Central memory CD8-positive, alpha-beta T cell (primary cell): ENCODE measurements at places on chromosomes 1 and 21.

- H3K4me1 ChIP-seq = peaks cover 20% of the 10 kb centered on the region
- DNase-seq = peak; percentile 30
- peak overlapping the region; percentile 85 for H3K4me3 ChIP-seq
- peaks cover 2% of the 10 kb centered on the region for H3K36me3 ChIP-seq
These were observed 79.1 kb downstream of the NDUFS5 start for GRCh38 chr1:39105061-39105840.

DNA sequence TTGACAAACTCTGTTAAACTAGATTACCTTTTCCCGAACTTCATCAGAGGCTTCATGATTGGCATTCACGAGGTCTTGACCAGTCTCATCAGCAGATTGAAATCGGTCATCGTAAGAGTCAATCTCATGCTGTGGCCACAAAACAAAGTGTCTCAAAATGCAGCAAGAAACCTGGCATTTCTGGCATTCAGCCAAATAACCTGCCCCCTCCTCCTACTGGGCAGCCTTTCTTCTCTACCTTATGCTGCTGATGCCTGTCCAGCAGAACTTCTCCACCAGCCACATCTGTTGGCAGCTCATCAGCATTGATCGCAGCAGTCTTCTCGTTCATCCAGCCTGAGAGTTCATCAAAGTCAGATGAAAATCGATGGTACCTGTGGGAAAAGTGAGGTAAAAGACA lies 12.2 kb downstream of the SPTA1 start:
- no peak for DNase-seq
- no peak overlapping the region for H3K27ac ChIP-seq
- peaks cover 18% of the 10 kb centered on the region for H3K27me3 ChIP-seq
- H3K36me3 ChIP-seq = no peaks in the 10 kb centered on the region
- H3K4me1 ChIP-seq = peaks cover 5% of the 10 kb centered on the region

- no peaks in the 10 kb centered on the region for H3K27me3 ChIP-seq
- peaks cover 2% of the 10 kb centered on the region for H3K36me3 ChIP-seq
- peaks cover 11% of the 10 kb centered on the region for H3K4me1 ChIP-seq
- H3K27ac ChIP-seq = peak within 1 kb of the TSS; percentile 25
- no peak within 1 kb of the TSS for H3K4me3 ChIP-seq
These were observed at the start of gene DCDC2B for GRCh38 chr1:32208891-32209328. DCDC2B (plus strand) TSS chr1:32209089; CDS start chr1:32209094, 5 bp downstream.

DNA sequence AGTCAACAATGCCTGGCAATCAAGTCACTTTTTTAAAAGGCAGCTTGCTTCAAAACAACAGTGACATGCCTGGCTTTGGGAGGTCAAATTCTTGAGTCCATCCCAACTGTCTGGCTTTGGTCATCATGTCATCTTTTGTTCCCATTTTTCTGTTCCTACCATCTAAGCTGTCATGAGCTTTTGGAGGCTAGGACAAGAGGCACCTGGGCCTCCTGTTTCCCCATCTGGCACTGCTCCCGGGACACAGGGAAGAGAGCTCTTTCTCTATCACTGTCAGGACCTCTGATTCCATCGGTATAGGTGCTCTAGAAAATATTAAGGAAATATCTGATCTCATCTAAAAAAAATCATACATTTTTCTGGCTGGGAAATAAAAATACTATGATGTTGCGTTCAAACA lies 156.3 kb downstream of the CLIC6 start:
- H3K4me3 ChIP-seq = no peak overlapping the region
- DNase-seq = no peak
- H3K27me3 ChIP-seq = no peaks in the 10 kb centered on the region
- peaks cover 51% of the 10 kb centered on the region for H3K36me3 ChIP-seq
- H3K27ac ChIP-seq = peak overlapping the region; percentile 22

GRCh38 chr21:37219761-37220432 lies 47.2 kb downstream of the VPS26C start:
- peak overlapping the region; percentile 93 for H3K27ac ChIP-seq
- DNase-seq = peak; percentile 13
- peaks cover 30% of the 10 kb centered on the region for H3K4me1 ChIP-seq

DNA sequence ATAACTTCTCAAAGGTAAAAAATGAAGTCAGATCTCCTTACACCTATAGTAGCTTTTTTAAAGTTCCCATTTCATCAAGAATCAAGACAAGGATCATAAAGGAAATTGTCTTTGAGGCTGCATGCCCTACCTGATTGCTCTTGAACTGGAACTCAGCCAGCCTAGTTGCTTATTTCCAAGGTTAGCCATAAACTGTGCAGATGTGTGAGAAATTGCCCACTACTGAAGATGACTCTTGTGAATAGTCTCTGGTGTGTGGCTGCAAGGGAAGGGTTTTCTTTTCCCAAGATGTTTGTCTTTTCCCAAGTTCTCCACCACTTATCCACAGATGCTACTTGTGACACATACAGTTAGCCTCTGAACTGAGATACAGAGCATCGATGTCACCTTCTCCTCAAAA lies 81.7 kb upstream of the DUSP10 start:
- H3K4me1 ChIP-seq = peaks cover 28% of the 10 kb centered on the region
- no peak for DNase-seq
- no peaks in the 10 kb centered on the region for H3K27me3 ChIP-seq
- no peak overlapping the region for H3K27ac ChIP-seq
- H3K4me3 ChIP-seq = no peak overlapping the region

GRCh38 chr1:46098027-46098712 lies 34.3 kb downstream of the PIK3R3 start:
- H3K36me3 ChIP-seq = no peaks in the 10 kb centered on the region
- DNase-seq = no peak
- no peaks in the 10 kb centered on the region for H3K4me1 ChIP-seq
- no peak overlapping the region for H3K4me3 ChIP-seq

DNA sequence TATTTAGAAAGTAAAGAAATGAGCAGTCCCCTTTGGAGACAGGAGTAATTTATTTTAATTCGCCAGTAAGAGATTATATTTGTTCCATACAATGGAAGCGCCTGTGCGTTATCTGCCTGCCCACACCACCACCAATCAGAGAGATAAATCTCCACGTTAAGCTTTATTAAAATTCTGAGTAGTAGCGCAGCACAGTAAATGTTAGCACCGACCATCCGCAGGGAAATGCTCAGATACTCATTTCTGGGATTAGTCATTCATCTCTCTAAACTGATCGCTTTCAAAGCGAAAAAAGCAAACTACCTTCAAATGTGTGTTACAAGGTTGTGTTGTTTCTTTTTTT lies 1.2 kb downstream of the ETS2 start:
- H3K27ac ChIP-seq = peak overlapping the region; percentile 71
- H3K4me1 ChIP-seq = peaks cover 28% of the 10 kb centered on the region
- no peaks in the 10 kb centered on the region for H3K27me3 ChIP-seq
- H3K4me3 ChIP-seq = peak overlapping the region; percentile 88

DNA sequence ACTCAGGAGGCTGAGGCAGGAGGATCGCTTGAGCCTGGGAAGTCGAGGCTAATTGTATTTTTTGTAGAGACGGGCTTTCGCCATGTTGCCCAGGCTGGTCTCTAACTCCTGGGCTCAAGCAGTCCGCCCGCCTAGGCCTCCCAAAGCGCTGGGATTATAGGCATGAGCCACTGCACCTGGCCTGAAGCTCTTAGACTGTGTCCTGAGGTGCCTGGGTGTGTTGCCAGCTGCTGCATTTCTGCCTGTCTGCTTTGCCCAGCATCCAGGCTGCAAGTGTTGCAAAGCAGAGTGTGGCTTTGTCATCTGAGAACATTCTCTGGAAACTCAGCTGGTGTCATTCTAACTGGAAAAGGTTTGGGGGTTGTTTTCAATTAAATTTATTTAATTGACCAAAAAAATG lies 105.0 kb downstream of the HUNK start:
- no peak for DNase-seq
- H3K4me1 ChIP-seq = peaks cover 15% of the 10 kb centered on the region
- no peak overlapping the region for H3K4me3 ChIP-seq
- H3K36me3 ChIP-seq = no peaks in the 10 kb centered on the region

DNA sequence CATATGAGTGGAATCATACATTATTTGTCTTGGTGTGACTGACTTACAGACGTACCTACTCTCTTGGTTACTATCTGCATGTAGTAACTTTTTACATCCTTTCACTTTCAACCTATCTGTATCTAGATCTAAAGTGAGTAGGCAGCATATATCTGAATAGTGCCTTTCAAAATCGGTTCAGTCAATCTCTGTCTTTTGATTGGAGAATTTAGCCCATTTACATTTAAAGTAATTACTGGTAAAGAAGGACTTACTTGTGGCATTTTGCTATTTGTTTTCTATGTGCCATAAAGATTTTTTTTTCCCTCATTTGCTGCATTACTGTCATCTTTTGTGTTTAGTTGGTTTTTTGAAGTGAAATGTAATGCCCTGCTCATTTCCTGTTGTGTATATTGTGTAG lies 14.2 kb downstream of the UTS2 start:
- DNase-seq = no peak
- no peaks in the 10 kb centered on the region for H3K4me1 ChIP-seq
- H3K4me3 ChIP-seq = no peak overlapping the region
- H3K36me3 ChIP-seq = peaks cover 27% of the 10 kb centered on the region
- no peaks in the 10 kb centered on the region for H3K27me3 ChIP-seq

- H3K27ac ChIP-seq = no peak overlapping the region
- no peak for DNase-seq
- no peak overlapping the region for H3K4me3 ChIP-seq
- no peaks in the 10 kb centered on the region for H3K36me3 ChIP-seq
These were observed 19.6 kb upstream of the TACSTD2 start for GRCh38 chr1:58596631-58597052.

- H3K4me1 ChIP-seq = peaks cover 21% of the 10 kb centered on the region
- H3K4me3 ChIP-seq = no peak overlapping the region
- no peak for DNase-seq
- no peaks in the 10 kb centered on the region for H3K27me3 ChIP-seq
These were observed 85.5 kb downstream of the PIK3CD start for GRCh38 chr1:9737057-9737456.

- no peak overlapping the region for H3K4me3 ChIP-seq
- H3K36me3 ChIP-seq = no peaks in the 10 kb centered on the region
- peaks cover 64% of the 10 kb centered on the region for H3K27me3 ChIP-seq
- no peak overlapping the region for H3K27ac ChIP-seq
These were observed 179.2 kb upstream of the LMO4 start for GRCh38 chr1:87149241-87150041.

DNA sequence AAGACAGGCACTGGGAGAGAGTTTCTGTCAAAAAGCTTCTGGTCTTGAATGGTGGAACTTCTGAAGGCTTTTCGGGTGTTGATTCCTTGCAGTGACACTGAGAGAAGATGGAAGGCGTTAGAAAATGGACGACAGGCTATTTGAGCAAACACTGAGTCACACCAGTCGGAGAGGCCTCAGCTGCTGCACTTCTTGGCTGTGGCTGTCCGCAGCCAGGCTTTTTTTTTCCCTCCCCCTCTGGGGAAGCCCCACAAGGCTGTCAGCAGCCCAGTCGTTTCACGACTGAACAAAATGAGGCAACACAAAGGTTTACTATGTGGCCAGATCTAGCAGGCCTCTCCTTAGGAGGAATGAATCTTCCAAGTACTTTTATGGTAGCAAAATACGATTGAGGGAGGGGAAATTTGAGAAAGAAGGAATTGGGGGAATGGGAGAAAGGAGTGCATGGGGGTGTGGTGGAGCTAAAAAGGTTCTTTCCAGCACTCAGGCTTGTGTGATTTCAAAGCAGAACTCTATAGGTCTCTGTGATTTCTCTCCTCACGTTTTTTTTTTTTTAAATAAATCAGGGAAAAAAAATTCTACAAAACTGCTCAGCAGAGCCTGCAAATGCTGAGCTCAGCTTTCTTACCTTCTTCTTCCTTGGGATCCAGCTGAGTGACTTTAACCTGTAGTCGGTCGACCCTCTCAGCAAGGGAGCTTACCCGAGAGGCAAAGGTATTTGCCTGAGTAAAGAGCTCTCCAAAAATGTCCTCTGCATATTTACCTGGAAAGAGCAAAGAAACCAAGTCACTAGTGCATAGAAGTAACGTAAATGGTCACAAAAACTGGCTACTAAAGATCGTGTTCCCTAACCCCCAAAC lies 26.1 kb downstream of the GPR3 start:
- peaks cover 40% of the 10 kb centered on the region for H3K36me3 ChIP-seq
- H3K27me3 ChIP-seq = no peaks in the 10 kb centered on the region
- peak overlapping the region; percentile 70 for H3K27ac ChIP-seq
- DNase-seq = no peak
- H3K4me1 ChIP-seq = peaks cover 51% of the 10 kb centered on the region

DNA sequence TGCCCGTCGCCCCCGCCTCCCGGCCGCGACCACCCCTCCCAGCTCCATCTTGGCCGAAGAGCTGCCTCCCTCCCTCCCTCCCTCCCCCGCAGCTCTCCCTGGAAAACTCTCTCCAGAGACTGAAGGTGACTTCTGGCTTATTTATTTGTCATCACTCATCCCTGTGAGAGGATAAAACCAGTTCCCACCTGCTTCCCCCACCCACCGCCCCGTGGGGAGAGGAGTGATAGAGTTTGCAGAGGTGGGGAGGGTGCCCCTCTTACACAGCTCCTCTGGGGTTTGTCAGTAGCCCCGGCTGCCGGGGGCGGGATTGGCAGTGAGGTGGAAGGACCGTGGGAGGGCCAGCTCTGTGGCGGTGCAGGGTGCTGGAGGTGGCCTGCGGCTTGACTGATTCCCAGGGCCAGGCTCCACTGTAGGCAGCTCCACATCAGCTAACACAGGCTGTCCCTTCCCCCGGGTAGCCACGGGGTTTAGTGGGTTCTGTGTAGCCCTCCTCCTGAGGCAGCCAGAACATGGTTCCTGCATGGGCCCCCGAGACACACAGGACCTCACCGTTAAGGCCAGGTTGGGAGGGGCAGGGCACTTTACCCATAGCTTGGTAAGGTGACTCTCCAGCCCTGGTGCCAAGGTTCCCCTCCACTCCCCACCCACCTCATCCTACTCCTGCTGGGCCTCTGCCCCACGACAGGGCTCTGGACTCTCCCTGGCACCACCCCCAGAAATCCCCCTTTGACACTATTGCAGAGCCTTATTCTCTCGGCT lies 62.2 kb downstream of the ELK4 start:
- H3K4me3 ChIP-seq = peak overlapping the region; percentile 57
- H3K27ac ChIP-seq = no peak overlapping the region
- H3K4me1 ChIP-seq = no peaks in the 10 kb centered on the region
- DNase-seq = no peak

- H3K27ac ChIP-seq = no peak overlapping the region
- H3K4me3 ChIP-seq = no peak overlapping the region
- peaks cover 62% of the 10 kb centered on the region for H3K4me1 ChIP-seq
- no peak for DNase-seq
These were observed 4.4 kb downstream of the ACBD3 start for GRCh38 chr1:226181996-226182714.
